ENCODE measurements at places on chromosomes 1 and 21.
A peak's percentile ranks its signal among the peaks of the same experiment; 100 is the strongest.

DNA sequence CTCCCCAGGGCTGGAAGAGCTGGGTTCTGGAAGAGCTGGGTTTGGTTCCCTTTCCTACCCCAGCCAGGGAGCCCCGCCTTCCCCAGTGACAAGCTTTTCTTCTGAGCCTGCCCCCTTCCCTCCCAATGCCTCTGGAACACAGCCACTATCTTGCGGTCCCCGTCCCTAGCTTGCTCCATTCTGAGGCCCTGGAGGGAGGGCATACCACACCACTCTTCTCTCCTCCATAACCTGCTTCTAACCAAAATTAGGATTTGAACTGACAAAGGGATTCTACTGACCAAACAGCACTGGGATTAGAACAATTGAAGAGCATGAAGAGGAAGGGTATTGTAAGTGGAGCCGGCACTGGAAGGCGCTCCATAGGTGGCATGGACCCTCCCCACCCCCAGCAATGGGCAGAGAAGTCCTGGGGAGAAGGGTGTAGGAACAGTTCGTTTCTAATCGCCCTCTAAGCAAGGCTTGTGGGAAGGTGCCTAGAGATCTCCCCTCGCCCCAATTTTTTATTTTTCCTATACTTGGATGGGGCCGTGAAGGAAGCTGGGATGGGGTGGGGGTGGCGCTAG lies 690 bp downstream of the C1orf216 start:
- DNase-seq = no peak
- peaks cover 15% of the 10 kb centered on the region for H3K4me1 ChIP-seq
- peak overlapping the region; percentile 73 for H3K4me3 ChIP-seq
- H3K27ac ChIP-seq = peak overlapping the region; percentile 80

DNA sequence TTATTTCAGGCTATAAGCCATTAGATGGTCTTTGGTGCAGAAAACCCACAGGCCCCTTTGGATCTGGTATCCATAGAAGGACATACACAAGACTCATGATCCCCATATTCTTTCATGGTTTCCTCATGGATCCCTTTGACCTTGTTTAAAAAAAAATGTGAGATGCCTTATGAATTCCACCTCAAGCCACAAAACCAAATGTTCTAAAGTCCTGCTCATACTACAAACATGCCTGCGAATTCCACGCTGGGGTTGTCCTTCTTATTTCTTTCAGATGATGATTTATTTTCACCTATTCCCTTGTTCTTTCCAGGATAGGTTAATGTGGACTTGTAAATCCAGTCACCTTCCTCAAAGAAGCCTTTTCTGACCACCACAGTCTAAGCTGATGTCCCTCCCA lies 256.9 kb upstream of the DPYD start:
- H3K27me3 ChIP-seq = no peaks in the 10 kb centered on the region
- no peaks in the 10 kb centered on the region for H3K4me1 ChIP-seq
- H3K36me3 ChIP-seq = no peaks in the 10 kb centered on the region
- no peak overlapping the region for H3K27ac ChIP-seq

GRCh38 chr1:236052232-236052993 lies 12.5 kb downstream of the NID1 start:
- H3K4me3 ChIP-seq = no peak overlapping the region
- H3K27ac ChIP-seq = no peak overlapping the region
- H3K4me1 ChIP-seq = peaks cover 15% of the 10 kb centered on the region
- H3K27me3 ChIP-seq = no peaks in the 10 kb centered on the region
- peaks cover 2% of the 10 kb centered on the region for H3K36me3 ChIP-seq

GRCh38 chr1:226619031-226619430 lies 70.5 kb downstream of the STUM start:
- no peaks in the 10 kb centered on the region for H3K4me1 ChIP-seq
- H3K4me3 ChIP-seq = no peak overlapping the region
- H3K27me3 ChIP-seq = no peaks in the 10 kb centered on the region
- no peak overlapping the region for H3K27ac ChIP-seq
- DNase-seq = peak; percentile 22

GRCh38 chr21:29091033-29091432 lies 17.6 kb upstream of the CCT8 start:
- H3K4me3 ChIP-seq = no peak overlapping the region
- no peaks in the 10 kb centered on the region for H3K27me3 ChIP-seq
- no peaks in the 10 kb centered on the region for H3K4me1 ChIP-seq
- no peak overlapping the region for H3K27ac ChIP-seq
- DNase-seq = no peak

- no peaks in the 10 kb centered on the region for H3K4me1 ChIP-seq
- no peak overlapping the region for H3K27ac ChIP-seq
- no peak for DNase-seq
- no peak overlapping the region for H3K4me3 ChIP-seq
- H3K27me3 ChIP-seq = no peaks in the 10 kb centered on the region
Measured at GRCh38 chr1:78279051-78279450, 211.7 kb upstream of the PTGFR start.

DNA sequence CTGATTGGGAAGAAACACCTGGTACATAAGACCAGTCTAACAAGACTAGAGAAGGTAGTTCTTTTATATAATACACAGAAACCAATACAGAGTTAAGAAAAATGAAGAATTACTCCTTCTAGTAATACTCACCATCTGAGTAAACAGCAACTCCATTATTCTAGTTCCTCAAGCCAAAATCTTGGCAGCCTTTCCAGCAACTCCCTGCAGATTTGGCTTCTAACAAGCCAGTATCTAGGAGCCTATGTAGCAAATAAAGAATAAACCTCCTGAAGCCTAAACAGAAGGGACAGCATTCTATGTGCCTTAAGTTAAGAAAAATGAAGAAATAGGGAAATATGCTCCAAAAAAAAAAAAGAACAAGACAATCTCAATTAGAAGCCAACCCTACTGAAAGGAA lies 24.5 kb downstream of the ERO1B start:
- DNase-seq = no peak
- H3K4me3 ChIP-seq = no peak overlapping the region
- H3K27me3 ChIP-seq = no peaks in the 10 kb centered on the region
- no peaks in the 10 kb centered on the region for H3K36me3 ChIP-seq
- no peak overlapping the region for H3K27ac ChIP-seq
